ENCODE measurements at places on chromosomes 16 and 17.

- peak; percentile 57 for DNase-seq
These were observed 136.6 kb upstream of the RPH3AL start for GRCh38 chr17:488993-489757.

DNA sequence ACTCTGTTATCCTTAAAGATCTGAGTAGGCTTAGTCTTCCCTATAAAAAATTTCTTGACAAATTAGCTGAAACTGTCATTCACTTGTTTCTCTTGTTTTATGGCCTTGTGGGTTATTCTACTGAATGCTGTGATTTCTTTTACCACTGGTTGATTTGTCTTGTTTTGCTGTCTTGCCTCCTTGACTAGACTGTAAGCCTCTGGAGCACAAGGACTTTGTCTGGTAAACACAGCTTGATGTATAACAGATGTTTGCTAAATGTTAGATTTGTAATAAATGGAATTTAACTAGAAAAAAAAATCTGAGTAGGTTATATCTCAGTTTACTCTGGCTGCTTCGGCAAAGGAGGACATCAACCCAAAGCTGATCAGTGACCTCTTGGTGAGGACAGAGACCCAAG lies 21.6 kb downstream of the VAC14 start:
- no peak for DNase-seq

DNA sequence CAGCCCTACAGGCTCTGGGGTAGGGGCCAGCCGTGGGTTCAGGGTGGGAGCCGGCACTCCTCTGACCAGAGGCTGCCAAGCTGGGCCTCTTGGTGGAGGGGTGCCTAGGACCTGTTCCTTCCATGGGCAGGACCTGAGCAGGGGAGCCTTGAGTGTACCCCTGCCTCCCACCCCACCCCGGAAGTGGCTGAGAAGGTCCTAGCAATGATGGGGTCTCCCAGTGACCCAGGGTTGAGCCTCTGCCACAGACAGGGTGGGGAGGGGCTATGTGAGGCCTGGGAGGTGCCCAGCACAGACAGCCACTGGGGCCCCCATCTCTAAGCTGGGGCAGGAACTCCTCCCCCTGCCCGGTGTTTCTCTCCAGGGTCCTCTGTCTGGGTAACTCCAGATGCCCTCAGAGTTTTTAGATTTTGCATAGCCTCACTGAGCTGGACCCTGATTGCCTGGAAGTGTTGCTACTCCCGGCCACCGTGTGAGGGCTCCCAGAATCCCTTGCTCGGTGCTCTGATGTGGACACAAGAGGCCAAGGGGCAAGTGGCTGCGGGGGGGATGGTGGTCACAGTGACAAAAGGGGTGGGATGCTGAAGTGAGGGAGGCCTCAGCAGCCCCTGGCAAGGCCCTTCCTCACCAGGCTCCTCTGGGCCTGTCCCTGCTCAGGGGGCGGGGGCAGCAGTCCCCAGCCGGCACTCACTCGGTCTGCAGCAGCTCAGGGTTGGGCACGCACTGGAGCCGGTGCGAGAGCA lies 6.4 kb upstream of the MTSS2 start:
- no peak for DNase-seq

- DNase-seq, result no peak
These were observed 49.3 kb upstream of the USP7 start for GRCh38 chr16:9012848-9013507.

DNA sequence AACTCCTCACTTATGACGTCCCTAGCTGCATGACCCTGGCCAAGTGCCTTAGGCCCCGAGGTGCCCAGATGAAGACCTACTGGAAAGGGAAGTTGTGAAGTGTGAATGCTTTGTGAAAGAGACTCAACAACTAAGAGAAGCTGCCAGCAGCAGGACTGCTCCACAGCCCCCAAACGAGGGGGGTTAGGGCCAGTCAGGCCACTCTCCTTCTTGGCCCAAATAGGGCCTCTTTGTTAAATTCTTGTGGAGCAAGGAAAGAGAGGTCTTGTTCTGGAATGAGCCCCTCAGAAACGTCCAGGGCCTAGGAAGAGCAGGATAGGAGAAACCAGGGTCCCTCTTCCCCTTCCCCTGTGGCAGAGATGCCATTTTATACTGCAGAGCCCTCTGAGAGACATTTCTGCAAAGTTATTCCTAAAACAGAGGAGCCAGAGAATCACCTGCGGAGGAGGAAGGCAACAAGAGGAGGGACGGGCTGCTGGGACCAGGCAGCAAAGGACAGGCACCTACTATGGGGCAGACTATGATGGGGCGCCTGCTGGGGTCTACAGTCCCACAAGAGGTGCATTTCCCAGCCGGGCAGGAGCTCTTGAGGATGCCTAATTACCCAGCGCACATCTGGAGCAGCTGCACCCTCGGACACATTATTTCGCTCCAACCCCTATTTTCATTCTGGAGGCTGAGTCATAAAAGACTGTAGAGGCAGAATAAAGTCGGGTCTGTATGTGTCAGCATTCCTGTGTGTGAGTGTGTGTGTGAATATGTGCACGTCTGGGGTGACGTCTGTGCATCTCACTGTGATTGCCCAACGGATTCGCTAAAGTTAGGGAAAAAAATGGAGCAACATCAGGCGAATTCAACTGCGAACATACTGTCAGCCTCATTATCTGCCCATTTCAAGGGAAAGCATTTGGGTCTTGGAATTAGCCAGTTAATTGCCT lies 11.4 kb upstream of the HOXB9 start:
- DNase-seq, result no peak

Data from activated CD4-positive, alpha-beta memory T cell treated with anti-CD3 and anti-CD28 coated beads, Interleukin-2, amount 10 ng/mL, durations not matched to agents 7 days and 5 days (primary cell).